ENCODE measurements at places on chromosomes 11 and 22.

GRCh38 chr11:115665958-115666357 is 161.7 kb upstream of the CADM1 start:
- DNase-seq: peak; percentile 35

- DNase-seq: no peak
These were observed 303.9 kb downstream of the ETS1 start for GRCh38 chr11:128283451-128283850.

DNA sequence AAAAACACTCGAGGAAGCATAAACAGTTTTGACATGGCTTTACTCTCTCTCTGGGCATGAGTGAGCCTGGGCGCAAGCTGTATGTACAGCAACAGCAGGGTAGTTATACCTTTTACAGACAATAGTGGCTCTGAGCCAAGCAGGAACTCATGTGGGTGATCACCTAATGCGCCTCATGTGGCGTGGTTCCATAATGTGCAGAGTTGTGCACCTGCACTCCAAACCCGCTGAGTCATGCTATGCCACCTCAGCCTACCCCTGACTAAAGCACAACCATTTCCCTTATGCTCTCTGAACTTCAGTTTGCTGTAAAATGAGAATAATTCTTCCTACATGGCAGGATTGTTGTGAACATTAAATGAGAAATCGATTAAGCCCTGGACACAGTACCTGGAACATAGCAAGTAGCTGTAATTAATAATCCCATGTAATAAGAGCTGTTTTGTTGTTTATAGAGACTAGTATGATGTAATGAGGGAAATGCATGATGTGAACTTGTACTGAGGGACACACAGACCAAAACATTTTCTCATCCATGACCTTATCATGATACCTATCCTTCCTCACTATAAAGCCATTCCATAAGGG is 71.6 kb downstream of the CCDC34 start:
- DNase-seq: peak; percentile 25

GRCh38 chr11:31958076-31958735 is 132.7 kb upstream of the RCN1 start:
- peak; percentile 72 for DNase-seq
